AG08395 (cell line): ENCODE measurements at places on chromosomes 6 and 20.

DNA sequence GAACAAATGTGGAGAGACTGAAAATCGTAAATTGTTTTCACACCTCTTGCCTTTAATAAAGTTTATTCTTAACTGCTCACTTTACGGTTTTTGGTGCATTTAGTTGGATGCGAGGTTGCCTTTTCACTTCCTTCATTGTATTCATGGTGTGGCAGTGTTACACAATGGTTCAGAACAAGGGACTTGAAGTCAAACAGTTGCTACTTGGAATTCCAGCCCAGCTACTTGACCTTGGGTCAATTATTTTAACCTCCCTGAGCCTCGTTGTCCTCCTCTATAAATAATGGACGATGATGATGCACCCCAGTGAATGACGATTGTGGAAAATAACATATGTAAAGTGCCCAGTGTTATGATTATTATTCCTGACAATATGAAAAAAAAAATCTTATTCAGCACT is 72.3 kb downstream of the CARMIL1 start:
- no peak for DNase-seq

- DNase-seq: no peak
Measured at GRCh38 chr6:110650755-110651154, 164.5 kb downstream of the CDK19 start.

- DNase-seq: no peak
Measured at GRCh38 chr6:102571236-102571908, 1177.9 kb downstream of the GRIK2 start.

- DNase-seq: peak; percentile 32
Measured at GRCh38 chr6:150491131-150491810, 108.4 kb upstream of the PLEKHG1 start.

- peak; percentile 32 for DNase-seq
Measured at GRCh38 chr6:71721642-71722041, 164.7 kb upstream of the RIMS1 start.

DNA sequence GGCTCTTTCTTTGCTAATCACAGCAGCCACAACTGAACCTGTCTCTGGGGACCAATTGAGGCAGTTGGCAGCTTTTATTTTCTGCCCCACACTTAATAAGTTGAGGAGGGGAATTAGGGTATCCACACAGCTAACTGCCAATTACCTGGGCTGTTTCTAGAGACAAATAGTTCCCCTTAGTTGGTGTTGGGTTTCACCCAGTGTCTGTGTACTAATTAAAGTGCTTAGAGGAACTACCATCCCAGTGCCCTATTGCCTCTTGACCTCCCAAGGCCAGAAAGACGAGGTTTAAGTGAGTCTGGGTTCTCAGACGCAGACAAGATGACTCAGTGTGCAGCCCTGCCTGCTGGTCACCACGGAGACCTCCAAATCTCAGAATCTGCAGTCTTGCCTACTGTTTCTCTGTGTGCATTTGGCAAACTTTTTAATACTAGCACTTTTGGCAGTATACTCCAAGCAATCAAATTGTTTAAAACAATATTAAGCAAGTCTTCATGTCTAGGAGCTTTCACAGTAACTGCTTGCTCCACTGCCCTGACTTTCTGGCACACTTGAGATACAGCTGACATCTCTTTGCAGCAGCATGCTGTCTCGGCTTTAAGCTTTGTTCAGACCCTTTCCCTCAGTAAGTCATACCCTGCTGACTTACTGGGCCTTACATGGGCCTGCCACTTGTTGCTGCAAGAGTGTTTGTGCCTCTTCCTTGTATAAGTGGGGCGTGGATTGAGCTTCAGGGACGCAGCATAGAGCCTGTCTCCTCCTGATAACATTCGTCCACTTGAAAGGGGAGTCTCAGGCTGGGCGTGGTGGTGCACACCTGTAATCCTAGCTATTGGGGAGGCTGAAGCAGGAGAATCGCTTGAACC is 31.9 kb downstream of the STK35 start:
- peak; percentile 89 for DNase-seq

DNA sequence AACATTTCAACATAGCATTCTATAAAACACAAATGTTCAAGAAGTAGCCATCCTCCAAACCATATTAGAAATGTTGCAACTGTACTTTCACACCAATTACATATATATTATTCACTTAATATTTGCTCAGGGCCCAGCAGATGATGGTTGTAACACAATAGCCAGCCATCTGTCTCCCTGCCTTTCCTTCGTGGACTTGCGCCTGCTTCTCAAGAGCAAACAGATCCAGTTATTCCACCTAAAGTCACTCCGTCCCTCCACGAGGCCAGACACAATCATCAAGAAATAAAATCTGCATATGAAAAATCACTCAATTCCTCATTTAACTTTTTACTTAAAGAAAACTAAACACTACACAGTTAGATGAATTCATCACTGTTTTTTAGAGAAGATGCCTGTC is 160.4 kb downstream of the RALGAPA2 start:
- no peak for DNase-seq

- DNase-seq: no peak
Measured at GRCh38 chr6:352474-352873, 39.1 kb upstream of the IRF4 start.

GRCh38 chr6:111720931-111721496 is 115.3 kb upstream of the TRAF3IP2 start:
- no peak for DNase-seq

DNA sequence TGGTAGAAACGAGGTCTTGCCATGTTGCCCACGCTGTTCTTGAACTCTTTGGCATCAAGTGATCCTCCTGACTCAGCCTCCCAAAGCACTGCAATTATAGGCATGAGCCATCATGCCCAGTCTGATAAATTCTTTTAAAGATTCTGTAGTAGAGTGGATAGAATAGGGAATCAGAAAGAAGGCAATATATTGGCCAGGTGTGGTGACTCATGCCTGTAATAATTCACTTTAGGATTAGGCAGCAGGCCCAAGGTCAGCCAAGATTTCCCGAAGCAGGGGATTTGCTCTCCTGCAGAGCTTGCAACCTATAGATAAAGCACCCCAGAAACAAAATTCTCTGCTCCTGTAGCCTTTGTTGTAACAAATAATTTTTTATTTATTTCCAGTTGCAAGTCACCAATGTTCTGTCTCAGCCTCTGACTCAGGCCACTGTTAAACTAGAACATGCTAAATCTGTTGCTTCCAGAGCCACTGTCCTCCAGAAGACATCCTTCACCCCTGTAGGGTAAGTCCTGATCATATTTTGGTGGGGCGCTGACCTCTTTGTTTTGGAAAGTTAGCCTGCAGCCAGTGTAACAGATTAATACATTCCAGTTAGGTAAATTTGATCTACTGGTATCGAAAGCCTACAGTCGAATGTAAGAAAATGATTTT is 30.4 kb upstream of the MROH8 start:
- no peak for DNase-seq

- DNase-seq: peak; percentile 49
Measured at GRCh38 chr20:19918965-19919329, 98.2 kb upstream of the NAA20 start.

GRCh38 chr6:24822696-24823095 is 24.0 kb upstream of the ARMH2 start:
- DNase-seq: no peak
